Large intestine (tissue), 12 donors: ENCODE measurements at places on chromosomes 5 and 9. TPM values are rescaled to one million over a fixed set of nuclear protein-coding genes. Genes with fewer than 3 reads are reported as not detected.

- no peak for DNase-seq
Measured at GRCh38 chr9:131167936-131168335, 42.5 kb downstream of the NUP214 start.

DNA sequence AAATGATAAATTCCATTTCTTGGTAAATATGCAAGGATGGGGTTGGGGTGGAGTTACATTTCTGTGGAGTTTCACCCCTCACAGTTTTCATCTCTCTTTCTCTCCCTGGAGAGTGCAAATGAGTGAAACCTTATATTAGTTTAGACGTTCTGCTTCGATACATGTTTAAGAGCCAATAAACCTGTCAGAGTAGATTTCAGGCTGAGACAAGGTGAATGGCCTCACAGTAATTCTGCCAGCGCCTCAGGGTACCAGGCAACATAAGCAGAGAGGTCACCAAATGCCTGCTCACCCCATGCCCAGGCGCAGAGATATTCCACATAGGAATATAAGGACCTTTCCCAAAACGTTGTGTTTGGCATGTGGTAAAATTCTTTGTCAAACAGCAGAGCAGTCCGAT, 154.9 kb upstream of the VLDLR start:
- no peak for DNase-seq

The OR13C4 gene
- polyA plus RNA-seq = not detected

The PFDN1 gene
- 57.7 TPM for polyA plus RNA-seq
